NCI-H748 treated with DMSO at 0.1 percent for 48 hours (cell line): ENCODE measurements at places on chromosomes 4 and X.

DNA sequence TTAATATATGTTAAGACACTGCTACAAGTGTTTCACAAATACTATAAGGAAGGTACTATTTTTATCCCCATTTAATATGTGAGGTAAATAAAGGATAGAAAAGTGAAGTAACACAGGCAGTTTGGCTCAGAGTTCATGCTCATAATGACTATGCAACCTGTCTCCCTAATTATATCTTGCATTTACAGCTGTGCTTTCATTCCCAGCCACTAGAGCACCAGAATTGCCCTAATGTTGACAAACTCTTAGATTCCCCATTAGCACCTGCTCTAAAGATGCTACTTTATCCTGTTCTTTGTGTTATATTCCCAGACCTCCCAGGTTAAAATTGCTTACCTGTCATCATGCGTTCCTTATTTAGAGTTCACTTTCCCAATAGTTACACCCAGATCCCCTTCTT lies 833.6 kb downstream of the CCSER1 start:
- DNase-seq = peak; percentile 39

DNA sequence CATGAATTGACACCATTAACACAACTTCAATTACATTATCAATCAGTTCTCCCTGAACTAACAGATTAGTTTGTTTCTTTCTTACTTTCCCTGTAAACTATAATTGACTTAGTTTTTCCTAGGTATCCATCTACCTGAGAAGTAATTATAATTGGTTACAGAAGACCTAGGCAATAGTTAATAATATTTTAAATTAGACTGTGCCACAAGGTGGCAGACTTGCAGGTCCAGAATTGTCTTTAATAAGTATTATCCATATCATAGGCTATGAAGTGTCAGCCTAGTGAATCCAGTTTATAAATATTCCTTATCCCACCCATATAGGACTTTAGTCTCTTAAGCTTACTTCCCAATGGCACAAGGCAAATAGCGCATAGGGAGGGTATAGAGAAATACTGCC lies 48.9 kb upstream of the FAM47B start:
- DNase-seq = no peak

DNA sequence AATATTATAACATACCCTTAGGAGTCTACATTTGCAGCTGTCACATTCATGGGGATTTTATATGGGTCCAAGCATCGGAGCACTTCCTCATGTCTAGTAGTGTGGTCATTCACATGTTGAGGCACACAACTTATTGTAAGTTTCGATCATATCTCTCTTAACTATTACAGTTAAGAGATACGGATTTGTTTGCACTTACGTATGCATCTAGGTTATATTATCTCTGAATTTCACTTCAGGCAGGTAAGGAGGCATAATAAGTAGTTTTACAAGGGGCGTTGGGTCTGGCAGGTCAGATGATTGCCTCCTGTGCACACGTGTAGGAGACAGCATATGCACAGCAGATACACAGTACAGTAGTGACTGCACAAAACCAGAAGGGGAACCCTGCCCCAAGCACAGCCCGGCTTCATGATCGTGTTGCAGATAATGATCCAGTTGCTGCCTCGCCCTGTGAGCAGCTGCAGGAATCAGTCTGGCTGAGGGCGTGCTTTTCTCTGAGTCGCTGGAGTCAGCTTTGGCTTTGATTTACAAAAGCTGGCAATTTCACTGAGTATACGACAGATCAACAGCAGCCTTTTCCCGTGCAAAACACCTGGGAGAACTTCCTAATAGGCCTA lies 302.9 kb upstream of the GATB start:
- peak; percentile 46 for DNase-seq

DNA sequence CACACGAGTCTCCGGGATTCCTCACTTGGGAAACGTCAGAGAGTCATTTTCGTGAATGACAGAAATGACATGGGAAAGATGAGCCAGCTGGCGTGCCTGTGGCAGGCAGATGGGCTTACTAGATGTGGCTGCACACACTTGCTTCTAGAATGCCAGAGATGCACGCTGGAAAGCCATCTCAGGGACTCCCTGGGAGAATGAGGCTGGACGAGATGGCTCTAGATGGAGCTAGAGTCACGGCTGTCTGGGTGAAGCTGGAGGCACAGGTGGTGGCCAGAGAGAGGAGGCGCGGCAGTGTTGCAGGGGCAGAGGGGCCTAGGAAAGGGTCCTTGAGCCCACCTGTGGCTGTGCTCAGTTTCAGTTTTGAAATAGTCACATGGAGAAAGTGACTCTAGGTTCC lies 26.0 kb downstream of the TKTL1 start:
- DNase-seq = no peak
